ENCODE measurements at places on chromosomes 13 and 19.
A peak's percentile ranks its signal among the peaks of the same experiment; 100 is the strongest.

DNA sequence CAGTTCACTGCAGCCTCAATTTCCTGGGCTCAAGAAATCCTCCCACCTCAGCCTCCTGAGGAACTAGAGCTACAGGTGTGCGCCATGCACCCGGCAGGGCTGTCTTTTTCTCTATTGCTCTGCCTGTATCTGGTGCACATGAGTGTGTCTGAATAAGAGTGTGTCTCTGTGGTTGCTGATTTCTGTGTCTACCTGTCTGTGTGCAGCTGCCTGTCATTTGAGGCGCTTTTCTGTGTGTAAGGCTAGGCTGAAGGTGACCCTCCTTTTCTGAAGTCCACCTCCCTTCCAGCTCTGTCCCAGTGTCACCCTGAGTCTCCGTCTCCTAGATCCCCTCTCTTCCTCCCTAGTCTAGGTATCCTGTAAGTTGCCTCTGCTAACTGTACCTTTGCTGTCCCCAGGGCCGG lies 1.5 kb upstream of the PRR12 start:
- DNase-seq = peak; percentile 42

DNA sequence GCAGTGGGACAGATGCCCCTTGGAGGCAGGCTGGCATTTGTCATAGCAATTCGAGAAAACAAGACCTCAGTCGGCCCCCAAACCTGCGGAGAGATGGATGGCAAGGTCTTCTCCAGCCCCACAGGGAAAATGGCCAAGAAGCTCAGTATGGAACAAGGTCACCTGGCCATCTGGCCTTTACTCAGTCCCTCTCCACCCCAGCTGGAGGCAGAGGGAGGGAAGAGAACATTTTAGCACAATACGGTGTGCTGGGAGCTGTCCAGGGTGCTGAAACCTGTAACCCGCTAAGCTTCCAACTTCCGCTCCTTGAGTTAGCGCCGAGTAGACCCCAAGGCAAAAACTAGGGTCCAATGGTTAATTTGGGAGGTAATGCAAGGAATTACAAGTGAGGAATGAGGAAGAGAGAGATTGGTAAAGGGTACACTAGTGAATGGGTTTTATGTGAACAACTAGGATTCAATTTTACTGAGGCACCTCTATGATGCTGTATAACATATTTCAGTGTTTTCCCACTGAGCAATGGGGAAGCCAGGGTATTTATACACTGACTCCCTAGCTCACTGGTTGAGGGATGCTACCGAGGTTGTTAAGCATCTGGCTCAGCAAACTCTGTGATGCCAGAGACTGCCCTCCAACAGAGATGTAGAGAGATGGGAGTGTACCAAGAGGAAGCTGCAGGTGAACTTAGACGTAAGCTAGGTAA lies 64.3 kb downstream of the CACNA1A start:
- peak; percentile 27 for DNase-seq

DNA sequence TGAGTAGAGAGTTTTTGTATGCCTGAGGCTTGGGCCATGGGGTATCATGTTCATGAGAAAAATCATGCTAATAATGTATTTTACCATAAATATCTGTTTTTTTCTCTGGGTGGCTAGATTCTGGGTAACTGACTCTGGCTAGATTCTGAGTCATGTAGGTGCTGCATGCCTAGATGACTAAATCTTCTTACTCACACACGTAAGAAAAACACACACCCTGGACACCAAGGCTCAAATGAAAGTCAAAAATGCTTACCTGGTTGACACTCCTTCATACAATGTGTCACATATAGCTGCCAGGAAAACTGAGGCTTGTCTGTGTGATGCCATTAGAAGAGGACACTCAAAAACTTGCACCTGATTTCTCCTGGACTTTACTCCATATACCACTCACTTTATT lies 597.4 kb upstream of the SLITRK1 start:
- DNase-seq = no peak

DNA sequence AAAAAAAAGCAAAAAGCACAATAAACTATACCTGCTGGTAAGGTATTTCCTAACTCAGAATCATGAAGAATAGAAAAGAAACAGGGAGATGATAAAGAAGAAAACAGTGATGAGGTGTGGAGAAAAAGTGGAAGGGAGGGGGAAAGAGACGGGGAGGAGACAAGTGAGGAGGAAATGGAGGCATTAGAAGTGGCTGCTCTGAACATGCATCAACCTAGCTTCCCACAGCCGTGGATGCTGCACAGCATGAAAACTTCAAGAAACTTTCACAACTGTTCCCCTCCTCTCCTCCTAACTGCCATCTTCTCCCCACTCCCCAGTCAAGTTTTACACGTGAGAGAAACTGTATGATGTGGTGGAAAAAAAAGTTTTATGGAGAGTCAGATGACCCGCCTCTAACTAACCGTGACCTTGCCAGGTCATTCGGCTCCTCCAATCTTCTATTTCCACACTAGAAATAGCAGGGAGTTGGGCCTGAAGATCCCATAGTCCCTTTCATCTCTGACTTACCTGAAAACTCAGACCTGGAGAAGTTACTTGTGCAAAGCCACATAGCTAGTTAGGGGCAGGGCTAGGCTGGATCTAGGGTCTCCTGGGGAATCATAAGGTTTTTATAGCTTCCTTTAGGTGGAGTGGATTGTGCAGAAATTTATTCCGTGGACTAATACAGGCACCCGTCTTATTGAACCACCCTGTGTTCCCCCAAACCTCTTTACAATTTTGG lies 461.9 kb downstream of the KLF5 start:
- DNase-seq = no peak

DNA sequence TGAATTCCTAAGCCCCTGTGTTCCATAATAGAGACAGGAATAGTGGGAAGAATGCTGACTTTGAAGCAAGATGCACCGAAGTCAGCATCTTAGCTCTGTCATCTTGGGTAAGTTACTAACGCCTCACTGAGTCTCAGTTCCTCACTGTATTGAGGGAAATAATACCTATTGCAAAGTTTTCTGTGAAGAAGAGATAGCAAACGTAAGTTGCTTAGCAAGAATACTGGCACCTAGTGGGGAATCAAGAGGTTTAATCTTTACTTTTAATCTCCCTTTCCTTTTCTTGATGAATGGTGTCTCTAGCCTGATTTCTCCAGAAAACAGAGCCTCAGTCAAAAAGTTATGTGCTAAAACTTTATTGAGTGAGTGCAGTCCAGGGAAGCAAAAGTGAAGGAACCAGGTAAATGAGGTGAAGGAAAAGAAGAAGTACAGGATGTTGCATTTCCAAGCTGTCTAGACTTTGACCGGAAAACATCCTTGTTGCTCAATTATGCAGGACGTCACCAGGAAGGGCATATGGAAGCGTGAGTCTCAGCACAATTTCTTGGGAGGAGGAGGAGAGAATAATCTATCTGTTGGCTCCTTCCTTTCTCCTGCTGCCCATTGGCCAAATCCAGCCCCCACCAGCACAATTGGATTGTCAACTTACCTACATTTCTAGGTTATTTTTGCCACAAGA lies 210.0 kb downstream of the B3GLCT start:
- peak; percentile 23 for DNase-seq

GRCh38 chr13:50205581-50205980 lies 190.3 kb downstream of the KCNRG start:
- no peak for DNase-seq

- peak; percentile 87 for DNase-seq
Observed at GRCh38 chr19:43780706-43781525, at the start of gene KCNN4. TSS of gene KCNN4 (minus strand) at chr19:43780973. CDS start at chr19:43780861, 112 bp downstream.

- DNase-seq = peak; percentile 31
Observed at GRCh38 chr13:76884186-76884906, 1.9 kb downstream of the KCTD12 start.

DNA sequence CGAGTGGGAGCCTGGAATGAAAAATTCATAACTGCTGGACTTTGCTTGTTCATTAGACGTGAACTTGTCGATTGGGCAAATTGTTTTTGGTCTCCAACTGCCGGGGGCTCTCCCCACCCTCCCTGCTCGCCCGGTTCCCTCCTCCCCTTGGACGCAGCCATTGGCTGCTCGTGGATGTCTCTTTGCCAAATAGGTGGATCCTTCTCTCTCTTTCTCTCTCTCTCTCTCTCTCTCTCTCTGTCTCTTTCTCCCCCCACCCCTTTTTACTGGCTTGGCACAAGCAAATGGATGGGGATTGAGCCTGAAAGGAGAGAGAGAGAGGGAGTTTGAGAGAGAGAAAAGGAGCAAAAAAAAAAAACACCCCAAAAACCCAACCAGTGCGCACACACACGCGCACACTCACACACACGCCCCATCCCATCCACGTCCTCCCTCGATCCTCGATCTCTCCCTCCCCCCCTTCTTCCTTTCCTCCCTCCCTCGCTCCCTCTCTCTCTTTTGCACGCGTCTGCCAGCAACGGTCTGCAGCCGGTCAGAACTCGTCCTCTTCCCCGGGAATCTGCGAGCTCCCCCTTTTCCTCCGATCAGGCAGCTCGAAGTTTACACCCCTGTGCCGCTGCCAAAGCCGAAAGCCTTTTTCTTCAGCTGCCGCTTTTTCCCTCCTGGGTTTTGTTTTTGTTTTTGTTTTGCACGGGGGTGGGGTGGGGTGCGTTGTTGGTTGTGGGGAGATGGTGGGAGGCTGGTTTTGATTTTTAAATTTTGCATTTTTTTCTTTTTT lies 27.8 kb downstream of the NFIX start:
- peak; percentile 56 for DNase-seq

GRCh38 chr19:29617366-29618266 lies 11.5 kb downstream of the POP4 start:
- no peak for DNase-seq

DNA sequence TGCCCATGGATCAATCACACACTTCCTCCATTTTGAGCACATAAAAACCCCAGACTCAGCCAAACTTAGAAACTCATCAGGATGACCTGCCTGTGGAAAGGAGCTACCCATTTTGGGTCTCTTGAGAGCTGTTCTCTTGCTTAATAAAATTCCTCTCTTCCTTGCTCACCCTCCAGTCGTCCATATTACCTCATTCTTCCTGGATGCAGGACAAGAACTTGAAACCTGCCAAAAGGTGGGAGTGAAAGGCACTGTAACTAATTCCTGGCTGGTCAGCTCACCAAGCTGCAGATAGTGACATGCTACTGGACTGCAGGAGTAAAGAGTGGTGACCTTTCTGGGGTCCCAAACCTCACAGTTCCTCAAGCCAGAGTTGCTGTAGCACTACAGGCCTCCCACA lies 20.2 kb downstream of the LIG4 start:
- DNase-seq = no peak

Measured in SW480 (cell line).